NCI-H2171 (cell line): ENCODE measurements at places on chromosomes 11 and 22.

- DNase-seq = no peak
These were observed 55.8 kb downstream of the IRAG1 start for GRCh38 chr11:10637731-10638151.

GRCh38 chr11:45247433-45247832 lies 38.7 kb downstream of the SYT13 start:
- no peak for DNase-seq

DNA sequence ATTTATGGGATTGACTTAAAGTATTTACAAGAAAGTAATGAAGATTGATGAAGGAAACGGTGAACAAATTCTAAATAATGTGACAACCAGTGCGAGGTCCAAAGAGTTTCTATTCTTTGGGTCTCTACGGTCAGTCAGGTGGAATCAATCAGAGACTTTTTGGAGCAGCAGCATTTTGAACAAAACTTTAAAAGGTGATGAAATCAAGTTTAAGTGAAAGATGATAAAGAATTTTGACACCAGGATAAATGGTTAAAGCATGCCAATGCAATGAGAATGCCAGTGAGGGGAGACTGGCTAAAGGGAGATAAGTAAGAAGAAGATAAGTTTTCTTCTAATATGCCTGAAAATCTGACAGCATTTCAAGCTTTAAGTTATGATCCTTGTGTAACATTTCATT lies 67.9 kb downstream of the DCUN1D5 start:
- DNase-seq = no peak

- DNase-seq = peak; percentile 73
These were observed 1.0 kb upstream of the FNBP4 start for GRCh38 chr11:47768101-47768612.
